ENCODE measurements at places on chromosomes 1 and 21. TPM values are rescaled to one million over a fixed set of nuclear protein-coding genes. Genes with fewer than 3 reads are reported as not detected.

The UBL4B gene
- not detected for total RNA-seq

DNA sequence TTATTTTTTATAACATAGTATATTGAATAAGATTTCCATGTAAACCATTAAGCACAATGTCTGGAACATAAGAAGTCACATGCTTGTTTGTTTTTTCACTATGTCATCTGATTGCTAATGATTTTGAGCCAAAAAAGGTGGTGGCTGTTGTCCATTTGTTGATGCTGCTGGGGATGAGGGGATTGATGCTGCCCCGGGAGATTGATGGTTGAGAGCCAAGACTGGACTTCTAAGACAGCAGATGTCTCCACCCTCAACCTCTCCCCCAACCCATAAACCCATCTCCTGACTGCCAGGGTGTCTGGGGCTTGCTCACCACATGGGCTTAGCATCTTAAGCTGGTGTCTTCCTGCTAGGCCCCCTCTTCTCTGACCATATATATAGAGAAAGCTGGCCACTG lies 35.8 kb upstream of the CD34 start:
- no peaks in the 10 kb centered on the region for H3K36me3 ChIP-seq
- no peak for DNase-seq
- H3K4me3 ChIP-seq: no peak overlapping the region
- no peak overlapping the region for H3K27ac ChIP-seq
- H3K4me1 ChIP-seq: no peaks in the 10 kb centered on the region

DNA sequence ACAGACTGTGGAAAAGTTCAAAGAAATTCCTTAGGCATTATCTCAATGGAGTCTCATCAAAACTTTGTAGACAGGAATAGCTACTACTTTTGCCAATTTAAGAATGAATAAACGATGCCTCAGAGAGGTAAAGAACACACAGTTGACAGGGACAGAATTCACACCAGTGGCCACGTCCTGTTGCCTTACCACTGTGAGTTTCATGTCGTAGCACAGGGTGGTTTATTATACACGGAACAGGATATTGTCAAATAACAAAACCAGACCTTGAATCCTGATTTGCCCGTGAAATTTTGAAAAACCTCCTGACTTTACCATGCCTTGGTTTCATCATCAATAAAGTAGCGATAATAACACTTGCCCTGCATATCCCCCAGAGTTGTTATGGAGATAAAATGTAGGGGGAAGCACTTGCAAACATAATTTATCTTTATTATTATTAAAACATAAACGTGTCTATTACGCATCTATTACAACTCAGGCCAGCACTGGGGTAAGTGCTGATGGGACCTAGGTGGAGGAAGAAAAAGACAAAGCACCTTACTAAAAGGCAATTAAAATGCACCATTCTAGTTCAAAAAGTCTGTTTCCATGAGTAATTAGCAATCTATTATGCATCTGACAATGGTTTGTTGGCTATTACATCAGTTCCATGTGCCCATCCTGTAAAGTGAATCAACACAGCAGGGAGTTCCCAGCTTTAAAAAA lies 408.1 kb upstream of the RUNX1 start:
- H3K36me3 ChIP-seq: no peaks in the 10 kb centered on the region
- no peaks in the 10 kb centered on the region for H3K27me3 ChIP-seq
- no peak overlapping the region for H3K27ac ChIP-seq
- H3K4me3 ChIP-seq: no peak overlapping the region
- no peaks in the 10 kb centered on the region for H3K4me1 ChIP-seq

DNA sequence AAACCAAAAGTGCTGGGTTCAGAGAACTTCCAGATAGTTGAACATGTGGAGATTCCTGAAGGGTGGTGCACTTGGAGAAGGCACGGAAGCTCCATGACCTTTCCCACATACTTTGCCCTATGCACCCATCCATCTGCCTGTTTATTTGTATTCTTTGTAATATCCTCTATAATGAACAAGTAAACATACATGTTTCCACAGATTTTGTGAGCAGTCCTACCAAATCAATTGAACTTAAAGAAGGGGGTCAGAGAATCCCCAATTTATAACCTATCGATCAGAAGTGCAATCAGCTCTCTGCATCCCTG lies 121.4 kb downstream of the ADSS2 start:
- no peak overlapping the region for H3K4me3 ChIP-seq
- no peaks in the 10 kb centered on the region for H3K36me3 ChIP-seq
- no peaks in the 10 kb centered on the region for H3K4me1 ChIP-seq
- DNase-seq: no peak
- no peak overlapping the region for H3K27ac ChIP-seq
- no peaks in the 10 kb centered on the region for H3K27me3 ChIP-seq

- no peak overlapping the region for H3K4me3 ChIP-seq
- H3K27me3 ChIP-seq: no peaks in the 10 kb centered on the region
- DNase-seq: no peak
- peaks cover 15% of the 10 kb centered on the region for H3K4me1 ChIP-seq
Measured at GRCh38 chr1:207870306-207871031, 40.5 kb downstream of the CD34 start.

GRCh38 chr1:168767894-168768584 lies 39.0 kb upstream of the DPT start:
- DNase-seq: no peak
- no peaks in the 10 kb centered on the region for H3K27me3 ChIP-seq
- H3K4me1 ChIP-seq: peaks cover 19% of the 10 kb centered on the region
- H3K27ac ChIP-seq: no peak overlapping the region
- H3K4me3 ChIP-seq: no peak overlapping the region

- no peaks in the 10 kb centered on the region for H3K27me3 ChIP-seq
- H3K4me1 ChIP-seq: no peaks in the 10 kb centered on the region
- H3K36me3 ChIP-seq: no peaks in the 10 kb centered on the region
- H3K4me3 ChIP-seq: no peak overlapping the region
- H3K27ac ChIP-seq: no peak overlapping the region
Measured at GRCh38 chr1:168368131-168368530, 87.5 kb downstream of the TBX19 start.

DNA sequence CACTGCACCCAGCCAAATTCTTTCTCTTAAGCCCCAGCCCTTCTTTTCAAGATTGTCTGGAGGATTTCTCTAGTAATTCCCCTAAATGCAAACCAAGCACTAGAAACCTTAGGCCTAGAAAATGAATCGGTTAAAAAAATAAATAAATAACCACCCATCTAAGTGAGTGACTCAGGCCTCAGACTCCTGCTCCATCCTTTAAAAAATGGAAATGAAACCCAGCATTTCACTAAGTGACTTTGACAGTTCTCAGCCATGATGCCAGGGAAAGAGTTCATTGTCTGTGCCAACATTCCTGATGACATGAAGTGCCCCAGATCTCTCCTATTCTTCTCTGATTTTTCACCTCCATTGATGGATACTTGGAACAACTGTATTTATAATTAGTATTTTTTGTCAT lies 415.2 kb upstream of the DAB1 start:
- no peak overlapping the region for H3K4me3 ChIP-seq
- no peaks in the 10 kb centered on the region for H3K36me3 ChIP-seq
- no peak overlapping the region for H3K27ac ChIP-seq
- DNase-seq: no peak

The HES4 gene
- 50.1 TPM for total RNA-seq

DNA sequence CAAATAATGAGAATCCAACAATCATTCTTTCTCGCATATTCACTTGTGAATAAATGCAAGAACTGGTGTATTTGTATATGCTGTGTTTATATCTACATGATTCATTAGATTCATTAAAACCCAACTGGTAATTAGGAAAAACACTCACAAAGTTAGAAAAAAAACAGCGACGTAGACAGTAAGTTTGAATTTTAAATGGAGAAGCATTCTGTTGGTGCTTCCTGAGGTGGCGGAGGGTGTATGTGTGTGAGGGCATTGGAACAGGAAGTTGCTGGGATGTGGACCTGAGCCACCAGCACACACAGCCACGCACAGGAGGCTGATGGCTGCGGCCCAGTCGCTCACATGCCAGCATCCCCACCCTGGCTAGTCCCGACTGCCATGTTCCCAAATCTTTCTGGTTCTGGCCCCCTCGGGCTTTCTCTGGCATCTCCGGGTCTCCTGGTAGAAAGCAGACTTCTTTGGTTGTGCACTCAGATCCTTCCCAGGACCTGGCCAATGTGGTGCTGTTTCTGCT lies 121.6 kb upstream of the IRF2BP2 start:
- no peak overlapping the region for H3K4me3 ChIP-seq
- H3K27ac ChIP-seq: no peak overlapping the region
- H3K27me3 ChIP-seq: no peaks in the 10 kb centered on the region
- DNase-seq: no peak
- peaks cover 17% of the 10 kb centered on the region for H3K4me1 ChIP-seq

- no peaks in the 10 kb centered on the region for H3K4me1 ChIP-seq
- H3K27ac ChIP-seq: no peak within 1 kb of the TSS
- H3K4me3 ChIP-seq: peak within 1 kb of the TSS; percentile 59
Measured at GRCh38 chr1:230713915-230714764, at the start of gene AGT. Gene AGT (minus strand): TSS chr1:230714122. CDS start chr1:230710823, 3,299 bp downstream.

The COL9A2 gene
- total RNA-seq: 16.7 TPM

GRCh38 chr21:25582888-25583287 lies 24.4 kb downstream of the MRPL39 start:
- DNase-seq: no peak
- H3K27ac ChIP-seq: no peak overlapping the region
- H3K4me3 ChIP-seq: no peak overlapping the region
- H3K36me3 ChIP-seq: peaks cover 7% of the 10 kb centered on the region

The SLAMF1 gene
- total RNA-seq: 2.3 TPM

The FCRL5 gene
- total RNA-seq: 0.54 TPM

GRCh38 chr1:51740652-51741051 lies 123.8 kb downstream of the OSBPL9 start:
- H3K4me3 ChIP-seq: no peak overlapping the region
- DNase-seq: no peak
- H3K27ac ChIP-seq: no peak overlapping the region
- no peaks in the 10 kb centered on the region for H3K36me3 ChIP-seq
- peaks cover 46% of the 10 kb centered on the region for H3K4me1 ChIP-seq

GRCh38 chr1:119093721-119094120 lies 46.7 kb downstream of the WARS2 start:
- no peak for DNase-seq
- no peaks in the 10 kb centered on the region for H3K27me3 ChIP-seq

The TMPRSS15 gene
- not detected for total RNA-seq

The SERTAD4 gene
- total RNA-seq: 5.8 TPM

GRCh38 chr1:16249596-16250241 lies 12.7 kb upstream of the CPLANE2 start:
- peak overlapping the region; percentile 86 for H3K27ac ChIP-seq
- DNase-seq: peak; percentile 31
- peaks cover 61% of the 10 kb centered on the region for H3K4me1 ChIP-seq
- peaks cover 22% of the 10 kb centered on the region for H3K36me3 ChIP-seq
- H3K4me3 ChIP-seq: peak overlapping the region; percentile 53

GRCh38 chr1:107550358-107550757 lies 409.5 kb downstream of the NTNG1 start:
- H3K27me3 ChIP-seq: no peaks in the 10 kb centered on the region
- DNase-seq: no peak
- H3K27ac ChIP-seq: no peak overlapping the region
- no peaks in the 10 kb centered on the region for H3K36me3 ChIP-seq
- H3K4me3 ChIP-seq: no peak overlapping the region
- no peaks in the 10 kb centered on the region for H3K4me1 ChIP-seq

The CFHR3 gene
- total RNA-seq: not detected

- H3K27me3 ChIP-seq: no peaks in the 10 kb centered on the region
- H3K4me1 ChIP-seq: no peaks in the 10 kb centered on the region
- no peaks in the 10 kb centered on the region for H3K36me3 ChIP-seq
- no peak overlapping the region for H3K4me3 ChIP-seq
- DNase-seq: no peak
Measured at GRCh38 chr21:21813289-21813688, 815.1 kb downstream of the NCAM2 start.

The TNNI3K gene
- 6.6 TPM for total RNA-seq

GRCh38 chr1:170164103-170164763 lies 18.5 kb downstream of the NTMT2 start:
- no peak for DNase-seq
- H3K4me1 ChIP-seq: peaks cover 26% of the 10 kb centered on the region
- no peak overlapping the region for H3K27ac ChIP-seq
- H3K27me3 ChIP-seq: no peaks in the 10 kb centered on the region
- no peak overlapping the region for H3K4me3 ChIP-seq

DNA sequence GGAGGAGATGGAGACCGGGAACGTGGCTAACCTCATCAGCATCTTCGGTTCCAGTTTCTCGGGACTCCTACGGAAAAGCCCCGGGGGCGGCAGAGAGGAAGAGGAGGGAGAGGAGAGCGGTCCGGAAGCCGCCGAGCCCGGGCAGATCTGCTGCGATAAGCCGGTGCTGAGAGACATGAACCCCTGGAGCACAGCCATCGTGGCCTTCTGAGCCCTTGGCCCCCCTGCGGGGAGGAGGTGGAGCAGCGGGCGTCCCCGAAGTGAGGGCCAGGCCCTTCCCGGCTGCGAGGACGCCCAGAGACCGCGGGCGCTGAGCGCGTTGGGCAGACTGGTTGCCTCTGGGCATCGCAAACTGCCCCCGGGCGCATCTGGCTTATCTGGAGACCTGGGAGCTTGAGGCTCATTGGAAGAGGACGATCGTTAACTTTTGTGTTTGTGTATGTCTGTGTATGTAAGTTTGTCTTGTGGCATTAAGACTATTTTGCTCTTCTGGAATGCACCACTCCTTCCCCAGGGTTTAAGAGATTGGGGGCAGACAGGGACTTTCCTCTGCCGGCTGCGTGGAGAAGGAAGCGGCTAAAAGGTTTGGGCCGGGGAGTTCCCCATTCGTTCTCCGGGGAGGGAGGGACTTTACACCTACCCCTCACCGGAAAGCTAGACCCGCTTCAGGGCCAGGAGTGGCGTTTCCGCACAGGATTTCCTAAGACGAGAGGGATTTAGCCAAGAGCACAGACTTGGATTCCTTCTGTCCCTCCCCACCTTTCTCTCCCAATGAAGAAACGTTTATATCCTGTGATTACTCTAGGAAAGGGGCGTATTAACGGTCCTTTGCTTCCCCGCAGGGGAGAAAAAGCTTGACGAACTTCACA lies 1.4 kb downstream of the IER5 start:
- H3K4me3 ChIP-seq: peak overlapping the region; percentile 88
- H3K27ac ChIP-seq: peak overlapping the region; percentile 87
- H3K36me3 ChIP-seq: no peaks in the 10 kb centered on the region
- H3K4me1 ChIP-seq: peaks cover 14% of the 10 kb centered on the region
- no peaks in the 10 kb centered on the region for H3K27me3 ChIP-seq

DNA sequence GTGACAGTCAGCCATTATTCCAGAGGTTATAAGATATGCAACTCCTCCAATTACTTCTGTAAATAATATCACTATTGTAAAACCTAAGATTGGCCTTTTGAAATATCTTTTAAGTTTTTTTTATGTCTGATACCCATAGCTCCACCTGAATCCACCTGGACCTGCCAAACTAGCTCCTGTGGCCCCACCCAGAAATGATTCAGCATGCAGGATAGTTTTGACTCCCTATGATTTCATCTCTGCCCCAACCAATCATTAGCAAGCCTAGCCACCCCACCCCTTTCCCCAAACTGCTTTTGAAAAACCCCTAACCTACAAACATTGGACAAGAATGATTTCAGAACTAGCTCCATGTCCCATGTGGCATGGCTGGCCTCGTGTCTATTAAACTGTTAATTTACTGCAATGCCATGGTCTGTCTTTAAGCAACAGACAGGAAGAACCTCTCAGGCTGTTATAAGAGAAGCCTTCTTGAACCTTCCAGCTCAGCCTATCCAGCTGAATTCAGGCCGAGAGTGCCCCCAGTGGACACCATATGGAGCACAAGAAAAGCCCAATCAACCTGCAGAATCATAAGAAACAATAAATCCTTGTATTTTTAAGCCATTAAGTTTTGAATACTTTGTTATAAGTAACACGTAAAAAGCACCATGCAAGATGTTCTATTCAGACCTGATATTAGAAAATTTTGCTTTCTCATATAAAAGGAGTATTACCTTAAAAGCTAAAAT lies 263.0 kb upstream of the ZRANB2 start:
- no peak for DNase-seq
- H3K27me3 ChIP-seq: no peaks in the 10 kb centered on the region
- no peaks in the 10 kb centered on the region for H3K4me1 ChIP-seq
- H3K27ac ChIP-seq: no peak overlapping the region
- no peaks in the 10 kb centered on the region for H3K36me3 ChIP-seq
- no peak overlapping the region for H3K4me3 ChIP-seq

All from thoracic aorta (tissue), 2 donors.